Renal cortex interstitium (tissue), 15 donors: ENCODE measurements at places on chromosomes 1 and 21. TPM values are rescaled to one million over a fixed set of nuclear protein-coding genes. Genes with fewer than 3 reads are reported as not detected.

The BMP8A gene
- polyA plus RNA-seq: 0.61 TPM

The PCP4 gene
- 12.6 TPM for polyA plus RNA-seq

The TMPRSS15 gene
- polyA plus RNA-seq: 0.42 TPM

The CAMK1G gene
- 6.6 TPM for polyA plus RNA-seq

The MYBPH gene
- polyA plus RNA-seq: 0.28 TPM

The CHML gene
- 25.7 TPM for polyA plus RNA-seq

The EFNA1 gene
- 65.0 TPM for polyA plus RNA-seq

The APOBEC4 gene
- polyA plus RNA-seq: not detected

The LCE1C gene
- not detected for polyA plus RNA-seq

The KCNN3 gene
- polyA plus RNA-seq: 2.9 TPM

DNA sequence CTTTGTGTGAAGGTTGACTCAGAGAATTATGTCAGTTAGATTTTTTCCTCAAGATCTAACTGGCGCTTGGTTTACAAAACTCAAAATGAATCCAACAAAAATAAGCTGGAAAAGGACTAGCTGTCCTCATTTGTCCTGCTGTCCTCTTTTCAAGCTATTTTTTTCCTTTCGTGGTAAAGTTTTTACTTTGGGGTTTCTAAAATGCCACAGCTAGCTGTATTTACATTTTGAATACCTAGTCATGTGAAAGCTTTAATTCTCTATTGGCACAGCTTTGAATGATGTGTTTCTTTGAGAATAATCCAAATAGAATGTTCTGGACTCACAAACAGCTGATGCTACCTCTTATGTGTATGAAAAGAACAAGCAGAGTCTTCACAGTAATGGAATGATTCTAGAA, 673.6 kb upstream of the NR5A2 start:
- DNase-seq: no peak

DNA sequence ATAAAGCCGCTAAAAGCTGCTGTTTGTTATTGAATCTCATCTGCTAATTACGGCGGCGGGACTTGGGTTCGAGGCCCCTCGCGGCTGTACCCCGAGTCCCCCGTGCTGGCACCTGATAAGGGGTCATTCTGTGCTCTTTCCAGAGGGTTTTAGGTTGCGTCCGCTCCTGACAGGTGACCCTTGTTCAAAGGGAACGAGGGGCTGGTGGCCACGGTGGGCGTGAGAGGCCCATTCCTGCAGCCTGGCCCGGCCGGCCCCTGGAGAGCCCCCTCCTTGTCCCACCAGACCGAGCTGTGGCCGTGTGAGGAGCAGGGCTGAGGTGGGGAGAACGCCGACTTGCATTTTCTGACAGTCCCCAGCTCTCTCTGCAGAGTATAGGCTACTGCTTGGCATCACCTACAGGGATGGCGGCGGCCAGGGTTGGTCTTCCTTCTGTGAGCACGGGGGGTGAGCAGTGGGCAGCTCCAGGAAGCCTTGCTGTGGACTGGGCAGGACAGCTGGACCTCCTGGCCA, 12.2 kb downstream of the PRDM16 start:
- no peak for DNase-seq

DNA sequence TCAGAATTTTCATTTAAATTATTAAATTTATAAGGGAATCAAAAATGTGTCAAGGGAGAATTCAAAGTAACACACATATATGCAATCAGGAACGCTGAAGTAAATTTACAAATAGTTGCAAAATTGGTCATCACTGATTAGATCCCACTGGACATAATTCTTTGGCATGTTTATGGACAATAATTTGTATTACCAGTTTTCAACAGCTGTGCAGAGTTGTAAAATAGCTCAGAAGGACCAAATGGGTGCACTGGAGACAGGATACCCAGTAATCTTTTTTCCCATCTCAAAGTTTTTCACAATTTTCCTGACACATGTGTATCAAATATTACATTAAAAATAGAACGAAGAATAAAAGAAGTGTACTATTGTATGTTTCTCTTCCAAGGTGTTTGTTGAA, 4.1 kb upstream of the ANGPTL1 start:
- DNase-seq: no peak

DNA sequence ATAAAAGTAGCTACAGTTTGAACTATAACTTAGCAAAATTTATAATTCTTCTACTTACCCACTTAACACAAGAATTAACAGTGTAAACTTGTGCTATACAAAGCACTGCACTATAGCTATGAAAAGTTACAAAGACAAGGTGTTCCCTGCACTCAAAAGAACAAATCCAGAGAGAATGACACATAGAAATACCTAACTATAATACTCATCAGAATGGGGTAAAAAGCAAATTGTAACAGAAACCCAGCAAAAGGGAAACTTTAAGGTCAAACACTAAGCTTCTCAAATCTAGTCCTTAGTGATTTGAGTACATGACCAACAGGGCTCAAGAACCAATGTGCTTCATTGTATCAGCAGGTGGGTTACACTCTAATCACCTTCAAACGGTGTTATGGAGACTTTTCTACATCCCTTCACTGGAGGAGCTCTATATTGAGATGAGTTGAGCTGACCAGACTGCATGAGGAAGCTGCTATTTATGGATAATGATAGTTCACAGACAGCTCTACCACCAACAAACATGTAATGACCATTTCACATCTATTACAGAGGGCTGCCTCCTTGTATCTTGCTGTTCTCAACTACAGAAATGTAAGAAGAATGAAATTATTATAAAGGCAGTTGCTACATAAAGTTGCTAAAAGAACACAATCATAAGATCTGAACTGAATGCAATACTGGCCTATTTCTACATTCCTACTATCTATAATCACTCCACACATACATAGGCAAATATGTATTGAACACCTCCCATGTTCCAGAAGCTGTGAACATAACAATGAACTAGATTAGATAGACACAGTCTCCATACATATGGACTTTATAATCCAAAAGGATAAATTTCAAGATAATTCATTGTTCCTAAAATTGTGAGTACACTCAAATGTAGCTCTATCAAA, 47.6 kb downstream of the PIK3R3 start:
- no peak for DNase-seq

DNA sequence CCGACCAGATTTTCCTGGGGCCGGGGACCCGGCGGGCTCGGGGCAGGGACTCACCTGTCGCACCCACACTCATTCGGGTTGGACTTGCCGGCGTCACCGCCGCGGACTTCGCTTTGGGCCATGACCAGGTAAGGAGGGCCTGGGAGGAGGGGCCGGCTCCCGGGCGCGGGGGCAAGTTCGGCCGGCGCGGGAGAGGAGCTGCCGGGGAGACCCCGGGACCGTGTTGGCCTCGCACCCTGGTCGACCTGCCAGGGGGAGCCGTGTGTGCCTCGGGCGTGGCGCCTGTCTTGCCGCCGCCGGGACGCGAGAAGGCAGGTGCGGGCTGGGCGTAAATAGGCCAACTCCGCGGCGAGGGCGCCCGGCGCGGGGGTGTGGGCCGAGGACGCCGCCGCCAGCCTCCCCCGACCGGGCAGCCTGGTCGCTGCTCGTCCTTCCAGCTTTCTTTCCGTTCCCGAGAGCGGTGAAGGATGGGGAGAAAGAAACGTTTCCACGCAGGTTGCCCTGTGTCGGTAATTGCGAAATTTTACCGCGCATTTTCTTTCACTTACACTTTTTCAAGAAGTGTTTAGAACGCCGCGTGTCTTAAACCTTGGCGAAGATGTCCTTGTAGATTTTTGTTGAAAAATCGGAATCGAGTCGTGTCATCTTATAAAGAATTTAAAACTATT, 558 bp downstream of the USP1 start:
- DNase-seq: peak; percentile 3

GRCh38 chr1:19067182-19067911, 110.9 kb upstream of the IFFO2 start:
- DNase-seq: no peak

DNA sequence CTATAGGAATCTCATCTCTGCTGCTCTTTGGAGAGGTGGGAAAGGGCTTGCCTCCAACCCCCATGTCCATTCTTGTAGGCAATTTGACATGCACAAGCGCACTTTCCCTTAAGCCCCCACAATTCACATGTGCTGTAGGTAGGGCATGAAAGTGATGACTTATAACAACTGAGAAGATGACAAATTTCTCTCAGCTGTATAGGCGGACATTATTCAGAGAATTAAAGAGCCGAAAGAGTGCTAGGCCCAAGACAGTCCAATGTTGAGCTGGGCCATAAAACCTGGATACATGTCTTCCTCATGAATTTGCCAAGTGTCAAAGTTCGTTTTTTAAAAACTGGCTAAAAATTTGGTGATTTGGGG, 106.3 kb upstream of the LYPLAL1 start:
- DNase-seq: no peak

DNA sequence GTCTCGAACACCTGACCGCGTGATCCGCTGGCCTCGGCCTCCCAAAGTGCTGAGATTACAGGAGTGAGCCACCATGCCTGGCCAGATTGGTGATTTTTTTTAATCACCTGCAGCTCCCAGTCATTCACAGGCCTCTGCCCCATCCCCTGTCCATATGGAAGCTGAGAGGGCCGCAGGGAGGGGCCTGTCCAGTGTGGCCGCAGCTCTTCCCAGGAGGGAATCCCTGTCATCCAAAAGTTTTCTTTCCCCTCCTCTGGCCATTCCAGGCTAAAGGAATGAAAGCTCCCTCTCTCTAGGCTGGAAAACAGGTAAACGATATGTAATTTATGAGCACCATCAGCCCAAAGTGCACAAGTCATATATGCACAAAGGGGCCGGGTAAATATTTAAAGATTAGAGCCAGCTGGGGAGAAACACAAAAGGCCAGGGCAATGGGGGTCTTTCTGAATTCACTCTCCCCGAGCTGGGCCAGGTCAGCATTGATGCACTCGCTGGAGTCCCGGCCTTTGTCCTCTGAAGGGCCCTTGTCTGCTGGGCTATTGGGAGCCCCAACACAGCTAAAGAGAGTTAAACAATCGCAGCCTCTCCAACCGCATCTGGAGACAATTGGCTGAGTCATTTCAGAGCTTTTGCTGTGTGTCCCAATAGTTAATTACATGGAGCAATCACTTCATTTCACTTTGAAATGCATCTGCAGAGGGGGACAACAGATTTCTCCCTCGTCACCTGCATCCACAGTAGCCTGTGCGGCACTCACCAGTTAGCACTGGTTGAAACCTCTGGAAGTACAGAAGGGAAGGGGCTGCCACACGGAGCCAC, 3.8 kb upstream of the HES3 start:
- DNase-seq: no peak

DNA sequence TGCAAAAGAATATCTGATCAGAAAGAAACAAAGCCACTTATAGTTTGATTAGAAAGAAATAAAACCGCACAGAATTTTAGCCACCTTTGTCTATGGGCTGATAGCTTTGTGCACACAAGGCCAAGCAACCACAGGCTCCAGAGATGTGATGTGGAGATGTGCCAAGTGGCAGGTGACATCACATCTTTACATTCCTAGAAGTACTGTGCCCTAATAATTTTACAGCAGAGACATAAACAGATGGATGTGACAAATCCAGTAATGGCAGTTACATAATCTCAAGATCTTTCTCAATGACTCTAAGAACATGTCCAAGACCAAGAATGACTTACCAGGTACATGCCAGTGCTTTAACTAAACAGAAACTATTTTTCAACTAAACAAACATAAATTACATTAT, 159.5 kb downstream of the LTN1 start:
- no peak for DNase-seq

GRCh38 chr1:3905266-3905952, 5.3 kb upstream of the C1orf174 start:
- no peak for DNase-seq

DNA sequence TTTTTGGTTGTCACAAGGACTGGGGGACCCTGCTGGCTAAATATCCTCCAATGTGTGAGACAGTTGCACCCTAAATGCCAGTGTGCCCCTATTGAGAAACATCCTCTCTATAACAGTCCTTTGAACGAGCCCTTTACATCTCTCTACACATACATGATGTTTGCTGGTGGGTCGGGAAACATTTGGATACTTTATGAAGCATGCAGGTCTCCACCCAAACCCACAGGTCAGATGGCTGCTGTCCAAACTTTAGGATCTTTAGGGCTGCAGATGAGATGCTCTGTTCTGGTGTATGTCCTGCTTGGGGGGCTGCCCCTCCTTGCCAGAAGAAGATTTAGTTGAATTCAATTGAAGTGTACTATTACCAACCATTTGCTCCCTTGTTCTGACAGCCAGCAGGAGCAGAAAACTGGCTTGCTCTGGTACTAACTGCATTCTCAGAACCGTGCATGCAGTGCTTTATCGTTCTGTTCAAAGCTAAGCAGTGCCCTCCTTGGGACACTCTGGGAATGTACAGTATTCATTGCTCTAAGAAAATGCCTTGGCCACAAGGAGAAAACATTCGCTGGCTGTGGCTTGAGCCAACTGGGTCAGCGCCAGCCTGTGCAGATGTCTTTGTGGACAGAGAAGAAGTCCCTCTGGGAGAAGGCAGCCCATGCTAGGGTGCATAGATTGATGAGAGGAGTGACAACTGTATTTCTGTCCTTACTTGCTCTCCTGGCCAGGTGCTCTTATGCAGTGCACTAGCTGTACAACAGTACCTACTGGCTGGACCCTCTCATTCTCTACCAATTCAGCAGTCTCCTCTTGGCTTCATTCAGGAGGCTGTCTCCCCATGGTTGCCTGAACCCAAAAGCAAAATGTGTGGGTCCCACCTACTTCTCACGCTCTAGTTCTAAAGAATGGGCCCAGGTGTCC, 61.4 kb upstream of the DIRAS3 start:
- DNase-seq: peak; percentile 51
